Left renal cortex interstitium (tissue), 4 donors: ENCODE measurements at places on chromosomes 7 and 10. TPM values are rescaled to one million over a fixed set of nuclear protein-coding genes. Genes with fewer than 3 reads are reported as not detected.

DNAH11 gene
- 5.2 TPM for polyA plus RNA-seq

NXPH1 gene
- polyA plus RNA-seq = 0.14 TPM

CPED1 gene
- polyA plus RNA-seq = 37.2 TPM

DNA sequence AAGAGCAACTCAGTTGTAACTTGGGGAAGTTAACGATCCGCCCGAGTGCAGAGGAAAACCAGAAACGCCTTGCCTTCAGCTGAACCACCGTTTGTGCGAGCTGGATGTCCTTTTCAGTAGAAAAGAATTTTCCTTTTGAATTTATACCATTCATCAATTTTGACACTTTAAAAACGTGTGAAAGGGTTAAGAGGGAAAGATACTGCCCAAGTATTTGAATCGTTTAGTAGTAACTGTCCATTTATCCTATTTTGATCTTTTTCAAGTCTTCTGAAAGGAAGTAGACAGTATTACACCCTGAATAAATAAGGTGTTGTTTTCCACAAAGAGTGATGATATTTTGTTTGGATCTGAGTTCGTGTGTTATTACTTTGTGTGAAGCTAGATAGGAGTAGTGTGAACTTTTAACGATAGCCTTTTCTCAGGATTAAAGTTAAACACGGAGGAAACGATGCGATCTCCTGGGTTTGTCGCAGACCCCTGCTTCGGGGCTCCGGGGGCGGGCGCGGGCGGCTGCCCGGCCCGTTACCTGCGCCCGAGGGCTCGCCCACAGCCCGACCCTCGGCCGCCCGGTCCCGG, 830 bp upstream of the BMI1 start:
- DNase-seq = no peak

DNA sequence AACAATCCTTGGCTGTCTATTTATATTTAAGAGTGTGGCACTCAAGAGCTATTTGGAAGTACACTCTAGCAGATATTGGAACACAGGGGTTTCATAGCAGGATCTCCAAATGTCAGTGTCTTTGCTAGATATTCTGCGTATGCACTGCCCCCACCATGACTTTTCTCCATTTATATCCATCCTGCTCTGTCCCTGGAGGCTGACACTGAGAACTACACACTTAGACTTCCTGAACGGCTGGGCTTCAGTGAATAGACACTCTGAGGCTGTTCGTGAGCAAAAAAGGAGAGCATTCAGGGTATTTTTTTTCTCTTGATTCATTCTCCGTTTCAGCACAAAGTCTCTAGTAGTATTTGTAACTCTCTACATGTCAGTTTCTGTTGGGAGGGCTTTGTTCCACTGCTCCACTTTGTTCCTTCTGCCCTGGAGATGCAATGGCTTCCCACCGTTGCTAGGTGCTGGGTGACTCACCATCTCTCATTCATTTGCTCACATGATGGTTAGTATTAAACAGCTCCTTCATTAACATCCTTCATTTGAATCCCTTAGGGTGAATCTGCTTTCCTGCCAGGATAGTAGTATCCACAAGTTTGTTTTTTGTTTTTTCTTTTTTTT, 155.9 kb upstream of the SLC13A1 start:
- no peak for DNase-seq

GRCh38 chr7:1931256-1931950, 261.3 kb downstream of the ELFN1 start:
- no peak for DNase-seq

DNA sequence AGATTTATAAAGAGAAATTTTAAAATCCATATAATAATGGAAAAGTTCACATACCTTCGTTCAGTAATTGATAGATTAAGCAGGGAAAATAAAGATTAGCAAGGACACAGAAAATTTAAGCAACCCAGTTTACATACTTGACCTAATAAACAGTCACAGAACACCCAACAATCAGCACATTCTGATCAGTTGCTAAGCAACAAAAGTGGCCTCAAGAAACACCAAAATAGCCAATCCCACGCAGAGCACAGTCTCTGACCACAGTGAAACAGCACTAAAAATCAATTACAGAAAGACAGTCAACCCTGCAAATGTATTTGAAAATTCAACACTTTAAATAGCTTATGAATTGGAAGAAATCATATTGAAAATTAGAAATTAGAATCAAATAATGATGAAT, 39.3 kb upstream of the DRGX start:
- DNase-seq = no peak

LOXL4 gene
- 4.6 TPM for polyA plus RNA-seq

- DNase-seq = no peak
These were observed 79.4 kb downstream of the EMX2 start for GRCh38 chr10:117621795-117622420.

ABCC2 gene
- 9.1 TPM for polyA plus RNA-seq

GRCh38 chr7:105141068-105141467, 127.1 kb downstream of the KMT2E start:
- DNase-seq = no peak

- DNase-seq = no peak
These were observed 60.3 kb upstream of the POT1 start for GRCh38 chr7:124989911-124990310.

DNA sequence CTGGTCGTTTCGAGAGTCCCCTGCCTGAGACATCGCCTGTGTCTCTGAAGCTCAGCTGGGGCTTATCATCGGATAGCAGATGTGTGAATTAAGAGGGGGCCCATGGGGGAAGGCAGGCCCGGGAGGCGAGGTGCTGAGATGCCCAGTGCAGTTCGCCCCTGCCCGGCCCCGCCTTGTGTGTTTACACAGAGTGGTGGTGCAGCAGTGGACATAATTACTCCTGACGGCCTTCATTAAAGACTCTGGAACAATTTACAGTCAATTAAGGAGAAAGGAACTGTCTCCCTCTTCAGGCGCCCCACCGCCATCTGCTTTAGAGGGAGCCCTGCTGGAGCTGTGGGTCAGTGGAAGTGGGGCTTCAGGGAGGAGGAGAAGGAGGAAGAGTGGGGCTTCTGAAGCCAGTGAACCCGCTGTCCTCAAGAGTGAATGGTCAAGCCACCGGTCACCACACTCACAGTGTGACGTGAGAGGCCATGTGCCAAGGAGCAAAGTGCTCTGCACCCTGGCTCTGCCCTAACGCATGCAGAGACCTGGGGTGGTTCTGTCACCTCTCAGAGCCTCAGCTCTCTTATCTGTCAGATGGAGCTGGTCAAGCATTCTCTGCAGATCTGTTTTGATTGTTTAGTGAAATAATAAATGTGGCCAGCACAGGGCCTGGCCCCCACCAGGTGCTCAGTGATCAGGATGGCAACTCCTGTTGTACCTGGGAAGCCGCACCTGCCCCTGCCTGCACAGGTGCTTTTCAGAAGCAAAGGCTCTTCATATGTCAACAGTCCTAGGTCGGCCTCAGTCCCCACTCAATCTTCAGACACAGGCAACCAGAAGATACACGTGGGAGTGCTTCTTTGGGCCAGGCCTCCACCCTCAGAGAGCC, 65.6 kb downstream of the CDH23 start:
- DNase-seq = no peak

VIPR2 gene
- polyA plus RNA-seq = 3.7 TPM

- DNase-seq = no peak
These were observed 346.9 kb downstream of the TYW1 start for GRCh38 chr7:67343572-67343971.

DNA sequence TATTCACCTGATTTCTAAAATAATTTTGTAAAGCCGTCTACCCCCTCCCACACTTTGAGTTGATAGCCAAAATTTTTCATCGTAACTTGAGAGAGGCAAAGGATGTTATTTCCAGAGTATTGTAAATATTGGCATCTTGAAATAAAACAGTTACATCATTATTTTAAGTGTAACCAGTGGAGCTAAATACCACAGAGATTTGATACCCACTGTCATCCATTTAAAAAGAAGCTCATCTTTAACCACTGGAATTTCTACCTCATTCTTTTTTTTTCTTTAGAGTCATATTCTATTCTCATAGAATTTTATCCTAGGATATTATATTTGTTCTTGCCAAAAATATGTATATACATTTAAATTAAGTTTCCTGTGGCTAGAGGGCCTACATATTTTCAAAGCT, 48.6 kb downstream of the CAMK1D start:
- DNase-seq = no peak

DNA sequence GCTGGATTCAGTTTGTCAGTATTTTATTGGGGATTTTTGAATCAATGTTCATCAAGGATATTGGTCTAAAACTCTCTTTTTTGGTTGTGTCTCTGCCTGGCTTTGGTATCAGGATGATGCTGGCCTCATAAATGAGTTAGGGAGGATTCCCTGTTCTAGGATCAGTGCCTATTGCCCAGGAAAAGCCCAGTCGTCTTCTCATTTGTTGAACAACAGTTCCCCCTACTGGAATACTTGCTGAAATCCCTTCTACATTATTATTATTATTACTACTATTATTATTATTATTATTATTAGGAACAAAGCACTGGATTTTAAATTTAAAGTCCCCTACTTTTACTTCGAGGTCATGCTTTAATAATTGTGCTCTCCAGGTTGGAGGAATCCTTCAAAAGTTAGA, 528.9 kb downstream of the MAGI2 start:
- no peak for DNase-seq

DNA sequence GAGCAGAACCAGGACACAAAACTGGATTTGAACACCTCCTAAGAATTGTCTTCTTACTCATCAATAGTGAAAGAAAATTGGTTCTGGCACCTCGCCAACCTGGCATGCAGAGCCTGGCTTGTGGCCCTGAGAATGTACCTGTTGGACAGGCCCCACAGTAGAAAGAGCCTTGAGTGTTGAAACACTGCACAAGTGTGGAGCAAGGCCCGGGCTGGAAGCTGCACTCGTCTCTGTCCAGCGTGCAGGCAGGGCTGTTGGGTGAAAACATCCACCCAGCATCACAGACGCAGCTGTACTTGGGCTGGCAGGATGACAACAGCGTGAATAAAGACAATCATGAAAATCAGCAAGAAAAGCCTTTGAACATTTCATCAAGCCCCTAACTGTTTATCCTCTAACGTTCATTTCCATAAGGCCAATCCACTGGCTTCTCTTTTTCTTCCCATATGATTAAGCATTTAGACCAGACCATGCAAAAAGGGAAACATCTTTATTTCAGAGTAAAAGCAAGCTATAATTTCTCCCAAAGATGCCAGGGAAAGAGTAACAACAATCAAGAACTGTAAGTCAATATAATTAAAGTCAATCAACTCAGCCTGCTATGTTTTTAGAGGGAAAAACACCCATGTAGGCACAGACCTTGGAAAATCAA, 15.6 kb downstream of the CUBN start:
- DNase-seq = no peak

- DNase-seq = no peak
These were observed 780.3 kb downstream of the SUGCT start for GRCh38 chr7:40915071-40915470.

DNA sequence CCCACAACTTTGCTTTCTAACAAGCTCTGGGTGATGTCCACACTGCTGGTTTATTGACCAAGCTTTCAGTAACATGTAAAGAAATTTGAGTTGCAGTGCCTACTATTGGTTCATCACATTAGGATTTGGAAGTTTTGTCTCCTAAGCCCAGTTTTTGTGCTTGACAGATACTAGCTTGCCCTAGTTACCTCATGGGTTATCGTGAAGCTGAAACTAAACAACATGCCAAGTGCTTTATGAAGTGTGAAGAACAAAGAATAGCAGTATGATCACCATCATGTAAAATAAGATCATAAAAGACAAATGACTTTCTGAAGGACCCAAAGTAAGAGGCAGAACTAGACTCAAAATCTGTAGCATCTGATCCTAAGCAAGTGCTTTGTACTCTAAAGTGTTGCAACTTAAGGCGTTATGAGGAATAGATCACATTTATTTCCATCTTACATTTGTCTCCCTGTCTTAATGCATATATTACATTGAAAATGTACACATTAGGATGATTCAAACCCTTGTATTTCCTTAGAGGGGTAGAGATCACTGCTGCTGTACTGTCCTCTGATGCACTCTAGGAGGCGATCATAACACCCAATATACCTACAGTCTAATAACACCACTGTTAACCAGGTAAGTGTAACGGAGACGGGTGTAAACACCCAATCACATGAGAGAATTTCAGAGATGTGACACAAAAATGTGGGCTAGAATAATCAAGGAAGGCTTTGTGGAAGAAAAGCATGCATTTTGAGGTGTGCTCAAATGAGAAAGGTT, 71.3 kb downstream of the NRCAM start:
- no peak for DNase-seq

GRCh38 chr7:106001886-106002285, 38.8 kb downstream of the CDHR3 start:
- DNase-seq = no peak

- DNase-seq = no peak
These were observed 87.5 kb upstream of the IFRD1 start for GRCh38 chr7:112362731-112363131.

NUTM2D gene
- polyA plus RNA-seq = 13.3 TPM

- DNase-seq = no peak
These were observed 121.4 kb upstream of the STK17A start for GRCh38 chr7:43461349-43462024.

GPAM gene
- polyA plus RNA-seq = 15.5 TPM

DNA sequence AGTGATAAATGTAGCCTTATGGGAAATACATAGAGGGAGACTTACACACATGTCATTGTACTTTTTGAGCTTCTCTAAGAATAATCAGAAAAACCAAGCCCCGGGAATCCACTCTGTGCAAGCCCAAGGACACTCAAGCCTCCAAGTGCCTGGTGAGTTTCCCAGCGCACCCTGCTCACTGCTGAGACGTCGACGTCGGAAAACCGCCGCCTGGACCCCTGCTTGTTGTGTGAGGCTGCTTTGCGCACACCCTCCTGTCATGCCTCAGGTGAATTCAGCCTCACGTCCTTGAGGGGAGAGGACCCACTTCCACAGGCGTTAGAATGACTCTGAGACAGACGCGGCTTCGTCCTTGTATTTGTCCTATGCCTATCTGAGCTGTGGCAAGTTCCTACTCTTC, 368.4 kb upstream of the AKR1E2 start:
- DNase-seq = no peak

DNA sequence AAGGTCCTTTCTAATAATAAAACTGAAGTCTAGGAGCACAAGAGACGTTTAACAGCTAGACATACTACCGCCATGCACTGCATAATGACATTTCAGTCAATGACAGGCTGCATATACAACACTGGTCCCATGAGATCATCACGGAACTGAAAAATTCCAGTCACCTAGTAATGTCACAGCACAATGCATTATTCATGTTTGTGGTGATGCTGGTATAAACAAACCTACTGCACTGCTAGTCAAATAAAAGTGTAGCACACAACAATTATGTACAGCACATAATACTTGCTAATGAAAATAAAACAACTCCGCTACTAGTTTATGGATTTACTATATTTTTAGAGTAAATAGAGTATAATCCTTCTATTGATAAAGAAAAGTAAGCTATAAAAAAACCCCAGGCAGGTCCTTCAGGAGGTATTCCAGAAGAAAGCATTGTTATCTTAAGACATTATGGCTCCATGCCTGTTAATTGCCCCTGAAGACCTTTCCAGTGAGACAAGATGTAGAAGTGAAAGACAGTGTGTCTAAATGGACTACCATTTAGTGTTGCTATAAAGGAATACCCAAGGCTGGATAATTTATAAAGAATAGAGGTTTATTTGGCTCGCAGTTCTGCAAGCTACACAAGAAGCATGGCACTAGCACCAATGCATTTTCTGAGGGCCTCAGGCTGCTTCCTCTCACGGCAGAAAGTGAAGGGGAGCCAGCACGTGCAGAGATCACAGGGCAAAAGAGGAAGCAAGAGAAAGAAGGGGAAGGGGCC, 47.1 kb downstream of the HIBADH start:
- DNase-seq = no peak

NPY4R2 gene
- not detected for polyA plus RNA-seq

GRCh38 chr10:18164093-18164492, 23.9 kb downstream of the CACNB2 start:
- DNase-seq = no peak
